ENCODE measurements at places on chromosomes 12 and 14.

GRCh38 chr12:113788020-113788856, 177.9 kb downstream of the RBM19 start:
- DNase-seq, result no peak

DNA sequence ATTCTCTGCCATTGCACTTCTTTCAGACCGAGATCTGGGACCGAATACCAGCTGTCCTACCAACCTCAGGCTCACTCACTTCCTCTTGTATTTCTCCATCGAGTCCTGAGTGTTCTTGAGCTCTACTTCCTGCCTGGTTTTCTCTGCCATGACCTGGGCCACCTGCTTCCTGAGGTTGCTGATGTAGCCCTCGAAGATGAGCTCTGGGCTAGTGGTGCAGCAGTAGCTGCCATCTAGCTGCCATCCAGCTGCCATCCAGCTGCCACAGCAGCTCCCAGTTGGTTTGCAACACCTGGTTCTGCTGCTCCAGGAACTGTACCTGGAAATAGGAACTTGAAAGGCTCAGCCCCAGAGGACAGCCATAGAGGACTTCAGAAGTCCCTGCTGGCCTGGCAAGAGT, 15.0 kb upstream of the KRT73 start:
- no peak for DNase-seq

DNA sequence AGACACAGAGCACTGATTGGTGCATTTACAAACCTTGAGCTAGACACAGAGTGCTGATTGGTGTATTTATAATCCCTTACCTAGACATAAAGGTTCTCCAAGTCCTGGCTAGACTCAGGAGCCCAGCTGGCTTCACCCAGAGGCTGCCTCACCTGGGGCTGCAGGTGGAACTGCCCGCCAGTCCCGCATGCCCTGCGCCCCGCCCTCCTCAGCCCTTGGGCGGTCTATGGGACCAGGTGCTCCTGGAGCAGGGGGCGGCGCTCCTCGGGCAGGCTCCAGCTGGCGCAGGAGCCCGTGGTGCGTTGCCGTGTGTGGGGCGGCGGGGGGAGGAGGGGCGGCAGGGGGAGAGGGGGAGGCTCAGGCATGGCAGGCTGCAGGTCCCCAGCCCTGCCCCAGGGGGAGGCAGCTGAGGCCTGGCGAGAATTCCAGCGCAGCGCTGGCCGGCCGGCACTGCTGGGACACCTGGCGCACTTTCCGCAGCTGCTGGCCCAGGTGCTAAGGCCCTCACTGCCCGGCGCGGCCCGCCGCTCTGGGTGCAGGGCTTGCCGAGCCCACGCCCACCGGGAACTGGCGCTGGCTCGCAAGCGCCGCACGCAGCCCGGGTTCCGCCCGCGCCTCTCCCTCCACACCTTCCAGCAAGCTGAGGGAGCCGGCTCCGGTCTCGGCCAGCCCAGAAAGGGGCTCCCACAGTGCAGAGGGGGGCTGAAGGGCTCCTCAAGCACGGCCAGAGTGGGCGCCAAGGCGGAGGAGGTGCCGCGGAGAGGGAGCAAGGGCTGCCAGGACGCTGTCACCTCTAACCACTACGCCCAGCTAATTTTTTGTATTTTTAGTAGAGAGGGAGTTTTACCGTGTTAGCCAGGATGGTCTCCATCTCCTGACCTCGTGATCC, 3.1 kb upstream of the SLCO1B3 start:
- DNase-seq, result no peak

DNA sequence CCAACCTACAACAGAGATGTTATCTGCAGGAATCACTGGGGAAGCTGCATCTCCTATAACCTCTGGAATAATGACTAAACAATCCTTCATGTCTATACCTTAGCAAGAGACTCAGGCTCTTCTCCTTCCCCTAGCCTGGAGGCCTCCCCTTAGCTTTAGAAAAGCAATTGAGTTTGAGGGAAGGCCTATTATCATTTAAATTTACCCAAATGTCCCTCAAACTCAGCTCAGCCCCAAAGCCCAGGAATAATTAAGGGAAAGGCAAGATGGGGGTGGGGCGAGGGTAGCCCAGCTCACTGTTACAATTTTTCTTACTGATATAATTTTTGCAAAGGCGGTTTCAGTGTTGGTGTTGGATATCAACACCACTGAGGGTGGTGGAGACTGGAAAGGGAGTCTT, 151.4 kb upstream of the EEA1 start:
- no peak for DNase-seq

- no peak for DNase-seq
Observed at GRCh38 chr14:77707355-77707723, 484 bp downstream of the ALKBH1 start.

DNA sequence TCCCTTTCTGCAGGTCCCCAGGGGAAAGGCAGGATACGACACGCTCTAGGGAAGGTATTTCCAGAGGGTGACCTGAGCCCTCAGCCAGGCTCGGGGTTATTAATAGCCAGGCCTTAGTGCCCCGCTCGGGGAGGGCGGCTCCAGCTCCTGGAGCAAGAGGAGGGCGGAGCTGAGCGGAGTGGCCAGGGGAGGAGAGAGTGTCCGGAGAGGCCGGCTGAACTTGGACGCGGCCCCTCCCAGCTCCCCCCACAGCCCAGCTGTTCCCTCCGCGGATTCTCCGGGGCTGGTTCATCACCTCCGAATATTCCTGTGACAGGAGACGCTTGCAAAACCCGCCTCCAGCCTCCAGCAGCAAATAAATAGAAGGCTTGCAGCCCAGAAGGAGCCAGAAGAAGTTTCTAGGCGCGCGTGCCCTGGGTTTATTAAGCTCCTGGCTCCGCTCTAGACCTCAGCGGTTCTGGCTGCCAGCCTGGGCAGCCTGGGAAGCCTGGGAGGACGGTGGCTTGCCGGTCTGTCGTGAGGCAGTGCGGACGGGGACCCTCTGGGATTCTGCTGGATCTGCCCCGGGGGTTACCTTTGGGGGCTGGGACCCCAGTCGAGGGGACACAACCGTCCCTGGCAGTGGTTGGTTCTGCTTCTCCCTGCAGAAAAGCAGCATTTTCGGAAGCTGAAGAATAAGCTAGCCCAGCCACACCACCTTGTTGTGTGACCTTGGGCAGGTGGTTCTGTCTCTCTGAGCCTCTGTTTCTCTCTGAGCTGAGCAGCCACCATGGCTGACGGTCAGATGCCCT, at the start of gene HSPB8:
HSPB8 (plus strand) TSS at position 388 of the 791 bp plus-strand sequence; CDS start at position 770, 382 bp downstream.
- peak; percentile 99 for DNase-seq

- no peak for DNase-seq
Observed at GRCh38 chr12:6541371-6542165, 7.3 kb downstream of the GAPDH start.

DNA sequence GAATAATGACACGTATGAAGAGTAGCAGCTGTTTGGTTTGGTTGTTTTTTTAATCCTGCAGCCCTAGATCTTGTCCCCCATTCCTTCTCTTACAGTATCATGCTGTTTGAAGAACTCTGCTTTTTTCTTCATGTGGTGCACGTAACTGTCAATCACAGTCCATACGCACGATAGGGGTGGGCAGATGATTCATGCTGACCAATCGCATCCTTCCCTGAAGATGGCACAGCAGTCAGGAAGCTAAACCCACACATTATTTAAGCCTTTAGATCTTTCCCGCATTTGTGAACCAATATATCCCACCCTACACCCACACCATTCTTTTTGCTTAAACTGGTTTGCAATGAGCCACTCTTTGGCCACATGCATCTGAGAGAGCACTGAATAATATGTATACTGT, 158.9 kb upstream of the PLEKHA5 start:
- no peak for DNase-seq

DNA sequence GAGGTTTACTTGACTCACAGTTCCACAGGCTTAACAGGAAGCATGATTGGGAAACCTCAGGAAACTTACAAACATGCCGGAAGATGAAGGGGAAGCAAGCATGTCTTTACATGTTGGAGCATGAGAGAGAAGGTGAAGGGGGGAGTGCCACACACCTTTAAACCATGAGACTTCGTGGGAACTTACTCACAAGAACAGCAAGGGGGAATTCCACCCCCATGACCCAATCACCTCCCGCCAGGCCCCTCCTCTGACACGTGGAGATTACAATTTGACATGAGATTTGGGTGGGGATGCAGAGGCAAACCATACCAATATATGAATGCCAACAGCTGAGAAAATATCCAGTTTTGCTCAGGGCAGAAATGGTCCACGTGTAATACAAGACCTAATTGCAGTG, 518.6 kb downstream of the VRK1 start:
- DNase-seq, result no peak

DNA sequence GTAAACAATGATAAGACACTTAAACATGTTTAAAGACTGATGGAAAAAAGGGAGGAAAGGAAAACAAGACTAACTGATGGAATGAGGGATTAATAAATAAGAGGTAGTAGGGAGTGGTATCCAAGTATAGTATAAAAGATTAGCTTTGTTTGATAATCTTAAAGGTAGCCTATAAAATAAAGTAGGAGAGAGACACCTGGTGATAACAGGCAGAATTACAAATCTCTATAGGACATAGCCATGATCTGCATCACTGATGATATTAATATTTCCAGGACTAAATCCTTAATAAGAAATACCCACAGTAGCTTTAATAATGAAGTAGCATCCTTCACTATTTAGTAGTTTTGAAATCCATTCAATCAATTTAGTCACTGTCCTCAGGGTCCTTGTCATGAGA, 30.4 kb downstream of the DLGAP5 start:
- no peak for DNase-seq

DNA sequence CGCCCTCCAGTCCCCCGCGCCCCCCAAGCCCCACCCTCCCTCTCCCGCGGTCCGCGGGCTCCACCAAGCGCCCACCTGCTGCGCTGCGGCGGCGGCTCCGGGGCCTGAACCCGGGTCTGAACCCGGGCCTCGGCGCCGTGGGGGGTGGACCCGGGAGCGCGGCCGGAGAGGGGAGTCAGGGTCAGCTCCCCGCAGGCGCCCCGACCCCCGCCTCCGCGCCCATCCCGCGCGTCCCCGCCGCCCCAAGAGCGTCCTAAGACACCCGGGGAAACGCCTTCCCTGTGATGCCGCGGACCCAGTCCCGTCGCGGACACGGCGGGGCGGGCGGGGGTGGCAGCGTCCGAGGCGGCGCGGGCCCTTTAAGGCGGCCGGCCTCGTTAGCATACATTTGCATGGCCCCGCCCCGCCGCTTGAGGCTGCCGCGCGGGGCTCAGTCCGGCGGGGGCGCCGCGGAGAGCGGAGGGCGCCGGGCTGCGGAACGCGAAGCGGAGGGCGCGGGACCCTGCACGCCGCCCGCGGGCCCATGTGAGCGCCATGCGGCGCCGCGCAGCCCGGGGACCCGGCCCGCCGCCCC, at the start of gene MMP17:
MMP17 (plus strand) TSS at position 433 of the 574 bp plus-strand sequence; CDS start at position 535, 102 bp downstream.
- DNase-seq, result no peak

- DNase-seq, result no peak
Observed at GRCh38 chr14:33978892-33979612, 28.2 kb upstream of the EGLN3 start.

GRCh38 chr14:75515629-75515996, 6.7 kb upstream of the BATF start:
- DNase-seq, result no peak

- no peak for DNase-seq
Observed at GRCh38 chr14:78790271-78790670, 620.1 kb downstream of the NRXN3 start.

DNA sequence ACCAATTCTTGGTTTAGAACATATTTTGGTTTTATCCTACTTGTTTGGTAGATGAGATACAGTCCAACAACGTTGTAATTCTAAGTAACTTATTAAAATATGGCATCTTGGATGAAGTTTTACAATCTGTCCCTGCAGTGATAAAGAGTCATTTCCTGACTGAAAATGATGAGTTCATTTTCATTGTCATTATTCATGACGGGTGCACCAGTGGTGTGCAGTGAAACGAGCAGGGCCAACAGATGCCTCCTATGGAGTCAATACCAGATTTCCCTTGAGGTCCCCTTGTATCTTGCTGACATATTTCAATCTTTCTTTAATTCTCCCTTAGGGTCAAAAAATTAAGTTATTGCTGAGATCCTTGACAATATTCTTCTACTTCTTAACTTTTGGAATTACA, 438.5 kb downstream of the LRIG3 start:
- no peak for DNase-seq

DNA sequence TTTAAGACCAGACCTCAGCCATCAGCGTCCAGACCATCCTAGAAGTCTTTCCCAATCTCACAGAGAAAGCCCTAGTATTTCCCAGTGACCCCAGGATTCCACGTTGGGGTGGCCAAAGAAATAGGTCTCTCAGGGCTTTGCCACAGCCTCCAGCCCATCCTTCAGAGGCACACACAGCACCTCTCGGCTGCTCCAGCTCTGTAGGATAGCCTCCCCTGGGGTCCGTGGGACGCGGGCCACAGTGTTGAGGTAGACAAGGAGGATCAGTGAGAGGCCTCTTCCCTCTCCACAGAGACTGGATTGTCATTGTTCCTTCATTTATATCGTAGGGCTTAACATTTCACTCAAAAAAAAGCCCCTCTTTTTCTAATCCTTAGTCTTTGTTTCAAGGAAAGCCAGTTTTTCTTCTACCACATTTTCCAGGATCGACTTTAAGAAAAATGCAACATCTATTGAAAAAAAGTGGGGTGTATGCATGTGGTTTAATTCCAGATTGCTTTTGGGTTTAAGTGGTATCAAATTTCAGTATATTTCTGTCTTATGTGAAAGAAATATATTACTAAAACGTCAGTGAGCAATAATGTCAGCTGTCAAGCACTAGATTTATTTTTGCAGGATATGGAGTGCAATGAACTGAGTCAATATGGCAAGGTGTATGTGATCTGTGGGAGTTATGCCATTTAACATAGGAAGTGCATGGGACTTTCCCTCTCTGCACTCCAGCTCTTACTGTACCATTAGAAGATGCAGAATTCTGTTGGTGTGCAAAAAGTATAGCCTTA, 187.5 kb downstream of the MSRB3 start:
- no peak for DNase-seq

GRCh38 chr14:58898655-58899316, 261.0 kb downstream of the DACT1 start:
- no peak for DNase-seq

GRCh38 chr14:47390831-47391504, 284.4 kb downstream of the MDGA2 start:
- no peak for DNase-seq

GRCh38 chr12:93727195-93727811, 50.1 kb downstream of the CRADD start:
- no peak for DNase-seq

GRCh38 chr12:89253488-89253887, 98.8 kb downstream of the DUSP6 start:
- no peak for DNase-seq

DNA sequence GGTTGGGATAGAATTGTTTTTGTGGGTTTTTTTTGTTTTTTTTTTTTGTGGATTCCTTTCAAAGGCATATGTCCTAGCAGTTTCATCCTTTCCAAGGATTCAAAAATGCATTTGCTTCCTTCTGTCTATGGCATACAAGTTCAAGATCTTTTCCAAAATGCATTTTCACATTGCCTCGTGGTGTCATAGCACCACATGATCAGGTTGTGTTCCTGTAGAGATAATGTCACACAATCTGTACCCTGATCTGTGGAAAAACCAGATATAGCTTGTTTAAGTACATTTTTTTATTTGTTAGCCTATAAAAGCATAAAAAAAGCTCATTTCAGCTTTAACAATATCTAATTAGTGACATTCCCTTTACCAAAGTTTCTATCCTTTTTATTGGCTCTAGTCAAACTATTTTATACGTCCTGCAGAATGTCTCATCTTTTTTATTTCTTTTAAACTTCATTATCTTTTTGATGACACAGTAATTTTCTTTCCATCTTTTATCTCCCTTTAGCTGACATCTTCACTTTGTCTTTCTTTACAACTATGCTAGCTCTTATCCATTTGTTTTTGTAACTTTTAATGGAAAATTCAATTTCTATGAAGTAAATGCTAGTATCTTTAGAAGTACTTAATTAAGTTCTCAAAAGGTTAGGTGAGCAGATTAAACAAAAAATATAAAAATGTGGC, 106.0 kb upstream of the NOVA1 start:
- no peak for DNase-seq
